ENCODE measurements at places on chromosomes 3 and 15. TPM values are rescaled to one million over a fixed set of nuclear protein-coding genes. Genes with fewer than 3 reads are reported as not detected.

The AGBL1 gene
- total RNA-seq: not detected

The GOLGA6D gene
- not detected for total RNA-seq

The MRAS gene
- total RNA-seq: 232 TPM

The TMC3 gene
- not detected for total RNA-seq

The CLN6 gene
- 24.7 TPM for total RNA-seq

The TNNC1 gene
- total RNA-seq: not detected

The SLC24A5 gene
- total RNA-seq: not detected

The SCAANT1 gene
- total RNA-seq: not detected

The ACOX2 gene
- 18.8 TPM for total RNA-seq

The DPPA4 gene
- total RNA-seq: not detected

The STAG1 gene
- total RNA-seq: 41.8 TPM

The CD47 gene
- 59.3 TPM for total RNA-seq

The GOLGA8T gene
- total RNA-seq: not detected

The CFAP92 gene
- 0.64 TPM for total RNA-seq

The ZMYND10 gene
- 0.71 TPM for total RNA-seq

The ZNF502 gene
- 4.3 TPM for total RNA-seq

The CLEC3B gene
- total RNA-seq: 217 TPM

The CCR9 gene
- total RNA-seq: not detected

The UACA gene
- 55.9 TPM for total RNA-seq

The CTXN2 gene
- not detected for total RNA-seq

The TTLL13 gene
- total RNA-seq: not detected

The KCNAB1 gene
- 3.6 TPM for total RNA-seq

The ZNF639 gene
- 33.0 TPM for total RNA-seq

The OIP5 gene
- total RNA-seq: not detected

The RAP2B gene
- total RNA-seq: 17.0 TPM

The TNFAIP8L3 gene
- total RNA-seq: 7.4 TPM

The C3orf20 gene
- 0.16 TPM for total RNA-seq

The DBR1 gene
- 11.1 TPM for total RNA-seq

The ONECUT1 gene
- total RNA-seq: not detected

The CCR3 gene
- total RNA-seq: not detected

The SORD gene
- 7.4 TPM for total RNA-seq

The PRKCD gene
- total RNA-seq: 80.4 TPM

The ARL14 gene
- total RNA-seq: not detected

Data from mesenteric fat pad (tissue), 1 donor.